Articular chondrocyte of knee joint (primary cell): ENCODE measurements at places on chromosomes 2 and 18. TPM values are rescaled to one million over a fixed set of nuclear protein-coding genes. Genes with fewer than 3 reads are reported as not detected.

CFC1 gene
- total RNA-seq = not detected in 2 replicates

ZNF892 gene
- 5.9 and 8.2 TPM in 2 replicates for total RNA-seq

DQX1 gene
- not detected in 2 replicates for total RNA-seq

RAPGEF4 gene
- 1.2 and 1.3 TPM in 2 replicates for total RNA-seq

TLX2 gene
- total RNA-seq = 0.11 and 0.13 TPM in 2 replicates

TRAF3IP1 gene
- 10.3 and 11.2 TPM in 2 replicates for total RNA-seq

MIB1 gene
- total RNA-seq = 51.4 and 55.8 TPM in 2 replicates

GAL3ST2 gene
- total RNA-seq = 0.26 TPM in 1 of 2 replicates, not detected in the other

ODC1 gene
- total RNA-seq = 160 and 164 TPM in 2 replicates

SMYD1 gene
- not detected in 2 replicates for total RNA-seq

LCT gene
- total RNA-seq = 0.22 and 0.26 TPM in 2 replicates

TMEM163 gene
- not detected in 2 replicates for total RNA-seq

CKAP2L gene
- total RNA-seq = 7.1 and 13.5 TPM in 2 replicates

BMP10 gene
- total RNA-seq = not detected in 2 replicates

GALR1 gene
- total RNA-seq = not detected in 2 replicates

C1QL2 gene
- total RNA-seq = not detected in 2 replicates

ALKAL2 gene
- 0.13 and 0.22 TPM in 2 replicates for total RNA-seq

KCNF1 gene
- not detected in 2 replicates for total RNA-seq

LRATD1 gene
- under 0.01 and 0.76 TPM in 2 replicates for total RNA-seq

TUBA3E gene
- total RNA-seq = not detected in 2 replicates

ASTL gene
- not detected in 2 replicates for total RNA-seq

FAM110C gene
- 0.11 TPM in 1 of 2 replicates, not detected in the other for total RNA-seq

CTNNA2 gene
- total RNA-seq = not detected in 2 replicates

PLEKHB2 gene
- total RNA-seq = 90.3 and 93.4 TPM in 2 replicates

CCT7 gene
- total RNA-seq = 186 and 191 TPM in 2 replicates

RBM44 gene
- total RNA-seq = 0.65 and 1.6 TPM in 2 replicates

CROCC2 gene
- total RNA-seq = under 0.01 TPM in 2 replicates

RAX gene
- not detected in 2 replicates for total RNA-seq

TRABD2A gene
- total RNA-seq = 0.26 and 0.65 TPM in 2 replicates

CXCR4 gene
- 0.13 and 0.22 TPM in 2 replicates for total RNA-seq

CD8A gene
- not detected in 2 replicates for total RNA-seq

DSEL gene
- total RNA-seq = 49.8 and 55.7 TPM in 2 replicates

IL1A gene
- not detected in 2 replicates for total RNA-seq

MBD5 gene
- 44.3 and 48.1 TPM in 2 replicates for total RNA-seq

ATP8B1 gene
- 40.2 and 46.7 TPM in 2 replicates for total RNA-seq

ZNF396 gene
- 3.4 and 4.5 TPM in 2 replicates for total RNA-seq

SPRED2 gene
- total RNA-seq = 14.2 and 14.8 TPM in 2 replicates

C2orf78 gene
- total RNA-seq = not detected in 2 replicates

ERFE gene
- 3.3 and 3.7 TPM in 2 replicates for total RNA-seq

ABCB11 gene
- total RNA-seq = not detected in 2 replicates

CPLX4 gene
- total RNA-seq = not detected in 2 replicates

STARD6 gene
- 1.2 TPM in 1 of 2 replicates, not detected in the other for total RNA-seq

C2orf15 gene
- 0.11 and 0.13 TPM in 2 replicates for total RNA-seq
